ENCODE measurements at places on chromosomes 2 and 18.

GRCh38 chr2:162092658-162093556 lies 18.9 kb upstream of the DPP4 start:
- no peak for DNase-seq

DNA sequence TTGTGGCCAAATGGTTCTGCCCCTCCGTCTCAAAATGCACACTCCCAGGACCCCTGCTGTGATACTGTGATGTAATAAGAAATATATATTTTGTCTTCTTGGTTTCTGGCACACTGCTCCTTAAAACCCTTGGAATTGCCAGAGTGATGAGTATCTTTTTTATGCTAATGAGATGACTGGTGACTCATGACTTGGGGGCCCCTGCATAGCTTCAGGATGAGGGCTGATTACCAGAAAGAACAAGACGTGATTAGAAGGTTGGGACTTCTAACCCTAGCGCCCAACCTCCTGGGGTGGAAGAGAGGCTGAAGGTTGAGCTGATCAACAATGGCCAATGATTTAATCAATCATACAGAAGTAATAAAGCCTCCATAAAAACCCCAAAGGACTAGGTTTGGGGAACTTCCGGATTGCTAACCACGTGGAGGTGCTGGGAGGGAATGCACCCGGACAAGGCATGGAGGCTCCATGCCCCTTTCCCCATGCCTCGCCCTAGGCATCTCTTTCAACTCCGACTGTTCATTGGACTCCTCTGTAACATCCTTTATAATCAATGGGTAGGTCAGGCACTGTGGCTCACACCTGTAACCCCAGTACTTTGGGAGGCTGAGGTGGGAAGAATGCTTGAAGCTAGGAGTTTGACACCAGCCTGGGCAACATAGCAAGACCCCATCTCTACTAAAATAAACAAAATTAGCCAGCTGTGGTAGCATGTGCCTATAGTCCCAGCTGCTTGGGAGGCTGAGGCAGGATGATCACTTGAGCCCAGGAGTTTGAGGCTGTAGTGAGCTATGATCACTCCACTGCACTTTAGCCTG lies 89.1 kb downstream of the HS1BP3 start:
- DNase-seq: no peak

GRCh38 chr2:217712431-217712830 lies 290.4 kb downstream of the TNS1 start:
- no peak for DNase-seq

DNA sequence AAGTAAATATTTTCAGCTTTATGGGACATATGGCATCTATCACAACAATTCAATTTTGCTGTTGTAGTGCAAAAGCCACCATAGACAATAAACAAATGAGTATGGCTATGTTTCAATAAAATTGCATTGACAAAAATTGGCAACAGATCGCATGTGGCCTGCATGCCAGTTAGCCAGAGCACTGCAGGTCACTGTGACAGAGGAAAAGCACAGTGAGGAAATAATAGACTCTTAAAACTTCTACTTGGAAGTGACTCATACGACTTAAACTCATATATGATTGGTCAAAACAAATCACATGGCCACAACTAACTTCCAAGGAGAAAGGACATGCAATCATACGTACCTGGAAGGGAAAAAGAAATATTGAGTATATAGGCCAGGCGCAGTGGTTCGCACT lies 44.4 kb downstream of the EXOC6B start:
- peak; percentile 83 for DNase-seq

DNA sequence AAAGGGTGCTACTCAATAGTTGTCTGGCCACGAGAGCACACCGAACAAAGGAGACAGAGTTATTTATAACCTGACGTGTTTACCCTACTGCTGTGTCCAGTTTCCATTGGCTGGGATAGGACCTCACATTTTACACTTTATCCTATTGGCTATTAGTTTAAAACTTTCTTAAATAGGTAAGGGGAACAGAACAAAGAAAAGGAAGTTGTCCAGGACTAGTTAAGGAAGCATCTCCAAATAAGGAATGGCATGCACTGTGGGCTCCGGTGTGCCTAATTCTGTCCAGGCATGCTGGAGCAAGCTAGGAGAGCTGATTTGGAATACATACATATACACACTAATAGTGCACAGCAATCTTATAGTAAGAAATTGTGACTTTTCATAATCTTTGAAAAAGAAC lies 72.2 kb downstream of the CAB39 start:
- DNase-seq: no peak

DNA sequence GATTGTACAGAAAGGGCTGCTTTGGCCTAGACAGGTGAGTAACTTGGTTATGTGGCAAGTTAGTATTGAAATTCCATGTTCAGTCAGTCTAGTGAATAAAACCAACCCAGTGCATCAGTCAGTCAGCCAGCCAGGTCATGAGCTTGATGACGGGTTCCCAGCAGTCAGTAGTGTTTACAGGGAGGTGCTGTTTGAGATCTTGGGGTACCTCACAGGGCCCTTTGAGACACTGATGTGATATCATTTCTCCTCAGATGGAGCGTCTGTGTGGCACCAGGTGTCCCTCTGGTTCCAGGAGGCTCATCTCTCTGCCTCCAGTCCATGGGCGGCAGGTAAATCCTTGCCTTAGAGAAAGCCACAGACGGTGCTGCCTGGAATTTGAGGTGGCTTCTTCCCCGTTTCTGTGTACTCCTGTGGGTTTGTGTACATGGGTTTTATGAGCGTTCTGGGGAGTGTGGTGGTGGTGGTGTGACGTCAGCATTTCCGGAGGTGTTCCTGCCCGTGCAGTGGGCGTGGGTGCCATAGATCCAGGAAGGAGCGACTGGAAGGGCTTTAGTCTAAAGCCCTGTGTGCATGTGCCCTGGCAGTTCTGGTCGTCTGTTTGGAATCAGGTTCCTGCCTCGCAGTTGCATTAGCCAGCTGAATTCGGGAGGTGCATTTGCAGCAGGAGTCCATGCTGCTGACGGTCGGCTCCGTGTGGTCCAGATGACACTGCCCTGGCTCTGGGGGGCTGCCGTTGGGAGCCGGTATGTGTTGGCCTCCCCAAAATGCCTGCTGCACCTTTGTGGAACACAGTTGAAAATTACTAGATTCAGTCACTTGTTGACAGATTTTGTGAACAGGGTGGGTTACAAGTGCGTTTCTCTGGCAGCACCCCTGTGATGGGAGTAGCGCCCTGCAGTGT lies 2.1 kb downstream of the CTDP1 start:
- DNase-seq: no peak

GRCh38 chr2:112884869-112885505 lies 26.0 kb upstream of the IL37 start:
- no peak for DNase-seq
